ENCODE measurements at places on chromosomes 7 and 10.

DNA sequence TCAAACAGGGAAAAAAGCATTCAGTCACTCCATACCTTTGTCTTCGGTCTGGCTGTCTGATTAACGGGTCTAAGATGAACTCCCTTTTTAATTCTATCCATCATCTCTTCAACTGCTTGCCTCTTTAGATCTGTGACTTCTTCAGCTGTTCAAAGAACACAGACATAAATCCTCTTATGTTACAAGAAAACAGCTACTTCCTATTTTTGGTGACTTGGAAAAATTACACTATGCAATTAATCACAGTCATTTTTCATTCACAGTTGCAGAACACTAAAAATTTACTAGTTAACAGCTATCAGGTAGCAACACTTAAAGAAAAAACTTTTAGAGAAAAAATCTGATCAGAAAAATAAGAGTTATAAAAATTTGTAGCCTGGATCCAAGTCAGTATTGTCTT is 66.0 kb downstream of the ENO4 start:
- DNase-seq = no peak

- no peak for DNase-seq
These were observed 55.7 kb downstream of the ANKMY2 start for GRCh38 chr7:16589881-16590280.

GRCh38 chr7:95897557-95898251 is 125.3 kb downstream of the DYNC1I1 start:
- DNase-seq = peak; percentile 92

GRCh38 chr7:1106793-1107421 is 19.0 kb downstream of the GPER1 start:
- DNase-seq = no peak

- DNase-seq = no peak
These were observed 229.6 kb downstream of the TMEM26 start for GRCh38 chr10:61223576-61223975.

- no peak for DNase-seq
These were observed 78.3 kb upstream of the CDK6 start for GRCh38 chr7:92914645-92915044.

GRCh38 chr10:34434119-34434594 is 380.9 kb downstream of the PARD3 start:
- no peak for DNase-seq

DNA sequence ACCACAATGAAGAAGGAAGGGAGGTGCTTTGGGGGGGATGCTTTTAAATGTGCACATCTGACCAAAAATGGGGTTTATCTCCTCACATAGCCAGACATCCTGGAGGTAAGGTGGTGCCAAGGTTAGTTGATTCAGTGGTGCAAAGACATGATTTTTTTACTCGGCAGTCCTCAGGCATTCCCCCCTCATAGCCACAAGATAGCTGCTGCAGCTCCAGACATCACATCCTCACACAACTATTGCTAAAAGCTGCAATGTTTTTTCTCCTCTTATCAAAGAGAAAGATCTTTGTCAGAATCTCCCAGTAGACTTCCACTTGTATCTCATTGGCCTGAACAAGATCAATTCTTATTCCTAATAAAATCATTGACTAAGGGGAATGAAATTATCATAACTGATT is 141.3 kb upstream of the ZNF438 start:
- no peak for DNase-seq

GRCh38 chr10:110625356-110625894 is 18.7 kb upstream of the RBM20 start:
- no peak for DNase-seq
